BJ (cell line): ENCODE measurements at places on chromosomes 7 and 10.

GRCh38 chr10:71945819-71946474 lies 18.2 kb upstream of the CHST3 start:
- DNase-seq, result no peak

DNA sequence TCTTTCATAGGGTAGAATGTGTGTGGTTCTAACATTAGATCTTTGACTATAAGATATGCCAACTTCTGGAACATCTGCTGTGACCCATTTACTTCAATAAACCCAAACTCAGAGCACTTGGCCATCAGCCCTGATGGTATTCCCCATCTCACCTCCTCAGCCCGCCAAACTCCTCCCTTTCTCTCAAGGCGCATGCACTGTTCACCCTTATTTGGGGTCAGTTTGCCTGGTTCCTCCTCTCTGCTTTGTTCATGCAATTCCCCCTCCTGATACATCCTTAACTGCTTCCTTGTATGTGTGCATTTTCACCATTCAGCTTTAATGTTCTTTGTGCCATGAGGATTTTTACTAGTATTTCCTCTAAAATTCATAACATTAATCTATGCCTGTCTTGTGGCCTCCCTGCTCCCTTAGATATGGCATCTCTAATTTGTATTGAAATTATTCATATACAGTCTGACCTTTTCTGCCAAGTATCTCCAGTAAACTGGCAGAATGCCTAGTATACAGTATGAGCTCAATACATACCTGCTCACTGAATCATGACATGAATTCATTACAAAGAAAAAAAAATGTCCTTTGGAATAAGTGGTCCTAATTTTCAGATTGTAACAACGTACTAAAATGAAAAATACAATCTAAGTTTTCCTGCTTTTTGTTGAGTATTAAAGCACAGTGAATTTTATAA lies 336.8 kb upstream of the IGFBP3 start:
- DNase-seq, result peak; percentile 39

GRCh38 chr7:143000648-143001047 lies 26.3 kb downstream of the OR9A2 start:
- no peak for DNase-seq

- DNase-seq, result no peak
Observed at GRCh38 chr7:125061-125475, 67.3 kb upstream of the FAM20C start.
